ENCODE measurements at places on chromosomes 12 and 14.

DNA sequence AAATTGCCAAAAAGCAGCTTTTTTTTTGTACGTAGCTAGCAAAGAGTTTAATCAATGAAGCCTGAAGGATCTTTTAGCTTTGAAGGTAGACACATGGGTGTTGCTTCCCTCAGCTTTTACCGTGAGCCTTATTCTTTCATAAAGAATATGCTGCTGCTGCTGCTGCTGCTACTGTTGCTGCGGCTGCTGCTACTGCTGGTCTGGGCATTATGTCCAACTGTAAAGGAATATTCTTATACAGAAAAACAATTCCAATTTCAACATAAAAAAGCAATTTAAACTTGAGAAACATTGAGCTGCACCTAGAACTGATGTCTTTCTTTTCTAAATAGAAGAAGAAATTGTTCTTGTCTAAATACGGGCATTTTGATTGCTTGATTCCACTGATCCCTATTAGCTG, 38.9 kb upstream of the PPP1R12A start:
- no peak for DNase-seq

DNA sequence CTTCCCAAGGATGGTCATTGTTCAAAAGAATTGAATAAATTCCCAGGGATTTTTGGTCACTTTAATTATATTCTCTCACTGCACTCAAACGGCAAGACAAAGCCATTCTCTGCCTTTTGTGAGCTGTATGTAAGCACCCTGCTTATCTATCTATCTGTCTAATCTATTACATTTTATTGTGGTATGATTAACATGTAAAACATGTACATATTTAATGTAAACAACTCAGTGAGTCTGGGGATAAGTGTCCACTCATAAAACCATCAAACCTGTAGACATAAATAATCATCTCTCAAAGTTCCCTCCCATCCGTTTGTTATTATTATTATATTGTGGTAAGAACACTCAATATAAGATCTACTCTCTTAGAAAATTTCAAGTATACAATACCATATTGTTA, 167.1 kb downstream of the CAND1 start:
- no peak for DNase-seq

DNA sequence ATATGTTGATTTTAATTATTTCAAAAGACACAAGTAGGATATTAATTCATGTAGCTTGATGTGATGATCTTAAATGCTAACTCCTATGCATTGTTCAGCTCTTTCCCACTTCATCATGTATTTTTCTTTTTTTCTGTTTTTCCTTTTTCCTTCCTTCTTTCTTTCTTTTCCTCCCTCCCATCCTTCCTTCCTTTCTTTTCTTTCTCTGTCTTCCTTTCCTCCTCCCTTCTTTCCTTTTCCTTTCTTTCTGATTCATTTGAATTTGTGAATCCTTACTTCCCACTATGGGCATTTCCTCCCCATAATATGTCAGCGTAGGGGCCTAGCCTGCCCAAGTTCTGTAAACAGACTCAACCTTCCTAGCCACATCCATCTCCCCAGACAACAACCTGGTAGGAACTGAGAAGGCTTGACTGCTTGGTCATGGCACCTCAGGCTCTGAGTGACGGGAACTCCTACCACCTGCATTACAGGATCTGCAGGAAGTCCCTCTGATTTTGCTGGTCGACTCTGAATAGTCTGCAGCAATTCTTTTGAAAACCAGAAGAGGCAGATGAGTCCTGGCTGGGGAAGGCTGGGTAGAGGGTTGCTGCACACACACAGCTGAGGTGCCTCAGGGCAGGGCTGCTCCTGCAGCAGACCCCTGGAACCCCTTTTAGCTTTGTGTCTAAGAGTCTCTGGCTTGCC, 33.4 kb upstream of the BHLHE41 start:
- no peak for DNase-seq

DNA sequence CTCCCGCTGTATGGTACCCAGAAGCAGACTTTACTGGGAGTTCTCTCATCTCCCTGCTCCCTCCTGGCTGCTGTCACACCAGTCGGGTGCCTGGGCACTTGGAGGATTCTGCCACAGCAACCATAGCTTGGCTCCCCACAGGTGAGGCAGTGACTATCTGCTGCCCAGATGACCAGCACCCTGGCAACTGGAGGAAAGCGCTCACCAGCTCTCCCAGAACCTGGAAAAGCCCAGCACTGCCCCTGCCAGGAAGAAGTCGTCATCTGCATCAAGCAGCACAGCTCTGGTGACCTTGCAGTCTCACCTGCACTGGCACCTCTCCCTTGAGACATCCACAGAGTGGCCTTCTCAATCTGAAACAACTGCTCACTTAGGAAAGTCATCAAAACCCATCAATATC, 31.9 kb upstream of the TC2N start:
- DNase-seq = no peak
